ENCODE measurements at places on chromosomes 11 and 22.

DNA sequence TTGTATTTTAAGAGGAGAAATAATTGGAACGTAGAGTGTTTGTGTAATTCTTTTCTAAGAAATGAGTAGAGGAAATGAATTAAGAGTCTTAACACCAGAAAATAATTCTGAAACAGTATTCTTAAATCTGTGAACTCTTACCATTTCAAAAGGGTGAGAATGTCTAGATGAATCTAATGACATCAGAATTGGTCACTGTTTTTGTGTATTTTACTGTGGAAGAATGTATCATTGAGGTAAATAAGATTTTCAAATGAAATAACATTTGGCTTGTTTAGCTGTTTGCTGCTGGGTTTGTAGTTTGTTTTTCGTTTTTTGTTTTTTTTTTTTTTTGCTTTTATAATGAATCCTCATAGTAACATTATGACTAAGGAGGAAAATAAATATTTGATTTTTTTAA is 97.6 kb downstream of the EMSY start:
- DNase-seq, result no peak

- DNase-seq, result no peak
Measured at GRCh38 chr11:94133752-94134151, 5.1 kb downstream of the PANX1 start.

- DNase-seq, result no peak
Measured at GRCh38 chr11:129447654-129448239, 72.1 kb downstream of the BARX2 start.

GRCh38 chr22:37488337-37489135 is 2.4 kb upstream of the MFNG start:
- no peak for DNase-seq

- DNase-seq, result no peak
Measured at GRCh38 chr11:119237515-119237914, 31.4 kb downstream of the CBL start.

DNA sequence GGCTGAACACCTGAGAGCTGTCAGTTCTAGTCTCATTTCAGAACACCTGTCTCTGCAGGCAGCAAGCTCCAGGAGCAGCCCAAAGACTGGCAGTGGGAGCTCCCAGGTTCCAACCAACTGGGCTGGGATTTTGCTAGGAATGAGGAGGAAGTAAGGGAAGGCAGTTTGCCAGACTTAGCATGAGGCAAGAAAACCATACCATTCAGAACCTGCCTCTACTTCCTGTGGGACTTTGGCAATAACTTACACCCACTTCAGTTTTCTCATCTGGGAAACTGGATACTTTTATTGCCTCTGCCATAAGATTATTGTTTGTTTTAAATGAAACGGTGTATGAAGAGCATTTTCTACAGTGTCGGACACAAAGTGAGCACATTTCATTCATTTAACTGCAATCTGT is 363.7 kb upstream of the ISX start:
- no peak for DNase-seq

DNA sequence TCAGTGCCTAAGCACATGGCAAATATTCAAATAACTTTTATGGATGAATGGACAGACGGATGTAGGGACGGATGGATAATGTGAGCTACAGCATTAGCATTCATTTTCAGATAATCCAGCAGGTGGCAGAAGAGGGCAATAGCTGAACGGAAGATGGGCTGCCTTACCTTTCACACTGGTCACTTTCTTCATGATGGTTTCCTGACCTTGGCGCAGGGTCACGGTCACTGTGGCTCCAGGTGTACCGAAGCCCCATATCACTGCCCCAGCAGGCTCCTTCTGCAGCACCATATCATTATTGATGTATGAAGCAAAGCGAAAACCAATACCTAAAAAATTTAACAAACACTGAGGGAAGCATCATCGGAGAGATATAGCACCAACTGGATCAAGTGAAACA is 4.3 kb downstream of the SIAE start:
- DNase-seq, result no peak

DNA sequence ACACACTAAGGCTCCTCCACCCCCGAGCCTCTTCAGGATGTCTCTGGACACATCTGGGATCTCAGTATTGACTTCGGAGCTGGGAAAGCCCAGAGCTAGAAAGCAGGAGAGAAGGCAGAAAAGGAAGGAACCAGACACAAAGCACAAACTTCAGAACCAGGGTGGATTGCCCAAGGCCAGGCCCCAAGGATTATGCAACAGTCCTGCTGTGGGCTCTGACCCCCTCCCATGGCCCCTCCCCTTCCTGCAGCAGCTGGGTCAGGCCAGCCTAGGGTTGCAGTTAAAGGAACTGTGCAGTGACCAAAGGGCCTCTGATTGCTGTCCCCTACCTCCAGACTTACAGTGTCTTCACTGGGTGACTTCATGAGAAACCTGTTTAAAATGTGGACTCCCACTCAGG is 5.3 kb downstream of the KCNE3 start:
- DNase-seq, result no peak

- no peak for DNase-seq
Measured at GRCh38 chr11:116112087-116112935, 608.1 kb upstream of the CADM1 start.

DNA sequence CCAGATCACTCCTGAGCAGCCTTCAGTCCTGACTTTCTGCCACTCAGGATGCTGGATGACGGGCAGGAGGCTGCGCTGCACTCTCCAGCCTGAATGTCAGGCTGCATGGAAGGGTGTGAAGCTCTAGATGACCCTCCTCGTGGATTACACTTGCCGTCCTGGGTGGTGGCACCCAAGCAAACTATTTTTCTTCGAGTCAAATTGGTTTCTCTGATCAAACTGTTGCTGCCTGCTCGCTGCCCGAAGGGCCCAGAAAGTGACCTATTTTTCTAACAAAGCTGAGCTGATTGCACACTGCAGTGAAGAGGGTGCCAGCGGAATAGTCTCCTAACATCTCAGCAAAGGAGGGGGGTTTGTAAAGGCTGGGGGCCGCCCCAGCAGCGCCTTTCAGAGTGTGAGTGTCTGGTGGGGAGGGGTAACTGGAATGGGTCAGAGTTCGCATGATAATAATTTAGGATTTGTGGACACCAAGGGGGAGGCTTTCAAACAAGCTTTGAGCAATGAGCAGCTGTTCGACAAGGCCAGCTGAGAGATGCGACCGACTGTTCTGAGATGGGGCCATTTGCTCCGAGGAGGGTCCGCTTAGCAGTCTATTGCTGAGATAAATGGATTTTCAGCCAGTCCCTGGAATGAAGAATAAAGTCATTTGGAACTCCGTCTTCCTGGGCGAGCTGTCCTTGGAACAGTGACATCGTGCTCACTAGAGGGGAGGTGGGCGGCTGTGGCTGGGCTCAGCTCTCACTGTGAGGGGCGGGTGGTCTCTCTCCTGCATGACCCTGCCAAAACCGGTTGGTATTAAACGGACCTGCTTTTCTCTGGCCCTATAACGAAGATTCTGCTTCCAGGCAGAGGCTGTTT is 537.6 kb downstream of the BRD1 start:
- DNase-seq, result no peak

Measured in stimulated activated CD8-positive, alpha-beta memory T cell treated with anti-CD3 and anti-CD28 coated beads, Interleukin-4, amount 100 ng/mL, for 4 hours (primary cell).